ENCODE measurements at places on chromosomes 4 and X.
A peak's percentile ranks its signal among the peaks of the same experiment; 100 is the strongest.

DNA sequence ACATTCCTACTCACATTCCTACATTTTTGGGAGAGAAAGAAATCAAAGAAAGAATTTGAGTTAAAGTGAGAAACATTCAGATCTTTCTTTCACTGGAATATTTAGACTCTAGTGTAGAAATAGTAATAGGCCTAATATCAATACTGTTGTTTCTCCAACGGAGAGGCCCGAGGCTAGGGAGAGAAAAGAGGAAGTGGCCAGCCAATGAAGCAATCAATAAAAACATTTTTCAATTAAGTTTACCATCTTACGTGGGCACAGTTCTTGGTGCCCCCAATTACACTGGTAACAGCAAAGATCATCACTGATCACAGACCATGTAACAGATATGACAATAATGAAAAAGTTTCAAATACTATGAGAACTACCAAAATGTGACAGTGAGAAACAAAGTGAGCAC is 281.4 kb downstream of the GPM6A start:
- DNase-seq = no peak

DNA sequence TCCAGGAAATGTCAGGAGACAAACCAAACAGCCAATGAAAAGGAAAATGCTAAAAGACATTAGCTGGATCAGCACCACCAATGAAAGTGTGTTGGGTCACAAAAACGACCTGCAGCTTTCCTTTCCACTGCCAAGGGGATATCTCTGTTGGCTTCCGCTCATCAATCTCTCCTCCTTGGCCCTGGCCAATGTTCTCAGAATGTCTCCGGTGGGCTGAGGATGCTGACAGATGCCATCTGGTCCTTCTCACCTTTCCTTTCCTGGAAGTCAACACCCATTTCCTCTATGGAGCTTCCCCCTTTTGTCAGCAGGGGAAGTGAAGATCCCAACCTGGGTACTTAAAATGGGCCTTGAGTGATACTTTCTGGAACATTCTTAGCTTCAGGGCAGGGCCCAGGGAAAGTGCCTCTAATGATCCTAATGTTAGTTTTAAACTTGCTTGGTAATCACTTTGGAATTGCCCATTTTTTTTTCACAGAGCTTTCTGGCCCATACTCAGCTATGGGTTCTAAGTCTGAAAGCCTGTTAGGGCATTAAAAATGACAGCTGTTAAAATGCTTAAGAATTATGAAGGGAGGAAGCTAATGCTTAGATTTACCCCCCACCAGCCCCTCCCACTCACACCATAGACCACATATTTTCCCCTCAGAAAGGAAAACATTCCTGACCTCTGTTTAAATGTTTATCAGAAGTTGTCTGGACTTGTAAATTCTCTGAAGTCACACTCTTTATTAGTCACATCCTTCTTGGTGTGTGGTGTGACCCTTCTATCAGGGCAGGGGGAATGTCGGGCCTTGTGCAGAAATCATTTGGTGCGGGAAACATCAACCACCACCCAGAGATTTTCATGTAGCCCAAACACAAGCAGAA is 29.2 kb downstream of the IGFBP7 start:
- DNase-seq = no peak

DNA sequence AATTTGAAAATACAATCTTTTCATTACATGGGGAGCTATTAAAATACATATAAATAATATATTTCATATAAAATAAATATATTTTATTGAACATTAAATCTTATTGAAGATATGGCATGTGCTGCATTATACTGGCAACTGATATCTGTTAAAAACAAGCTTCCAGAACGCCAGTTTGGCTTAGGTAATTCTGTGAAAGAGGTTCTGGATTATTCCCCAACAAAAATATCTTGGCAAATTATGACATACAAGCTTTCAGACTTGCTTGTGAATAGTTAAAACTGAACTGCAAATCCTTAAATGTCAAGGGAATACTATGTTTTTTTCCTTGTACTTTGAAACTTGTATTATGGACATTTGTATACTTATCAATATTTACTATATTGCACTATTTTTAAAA is 210.2 kb upstream of the LCORL start:
- no peak for DNase-seq

- DNase-seq = no peak
Observed at GRCh38 chrX:25279510-25279909, 263.7 kb upstream of the ARX start.

- DNase-seq = no peak
Observed at GRCh38 chrX:132375941-132376340, 112.9 kb downstream of the MBNL3 start.

GRCh38 chr4:184039963-184040383 is 134.9 kb downstream of the STOX2 start:
- DNase-seq = no peak

DNA sequence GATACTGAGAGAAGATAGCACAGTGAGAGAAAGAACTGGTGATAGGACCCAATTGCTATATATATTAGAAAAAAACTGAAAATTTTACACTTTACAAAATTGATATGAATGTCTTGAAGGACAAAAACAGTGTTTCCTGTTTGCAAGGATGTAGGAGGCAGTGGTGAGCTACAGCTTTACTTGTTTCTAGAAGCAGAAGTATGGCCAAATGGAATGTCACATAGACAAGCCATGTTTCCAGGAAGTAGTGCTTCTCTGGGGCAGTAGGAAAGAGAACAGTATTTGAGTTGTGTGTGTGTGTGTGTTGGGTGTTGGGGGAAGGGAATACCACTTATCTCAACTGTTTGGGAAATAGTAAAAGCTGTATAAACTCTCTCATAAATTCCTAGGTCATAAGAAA is 60.9 kb upstream of the IBSP start:
- DNase-seq = no peak

DNA sequence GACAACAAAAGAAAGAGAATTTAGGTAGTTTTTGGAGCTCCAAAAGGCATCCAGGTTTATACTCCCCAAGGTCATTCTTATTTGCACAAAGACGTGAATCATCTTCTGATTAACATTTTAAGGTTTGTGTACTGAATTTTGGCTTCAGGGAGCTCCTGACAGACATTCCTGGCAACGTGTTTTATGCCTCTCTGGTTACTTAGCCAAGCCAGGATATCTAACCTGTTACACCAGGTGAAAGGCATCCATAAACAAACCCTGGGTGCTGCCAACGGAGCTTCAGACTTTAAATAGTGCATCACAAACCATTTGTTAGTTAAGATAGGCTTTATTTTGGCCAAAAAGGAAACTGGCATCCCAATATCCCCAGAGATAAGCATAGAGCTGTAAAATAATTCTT is 997.3 kb downstream of the ARAP2 start:
- DNase-seq = no peak

DNA sequence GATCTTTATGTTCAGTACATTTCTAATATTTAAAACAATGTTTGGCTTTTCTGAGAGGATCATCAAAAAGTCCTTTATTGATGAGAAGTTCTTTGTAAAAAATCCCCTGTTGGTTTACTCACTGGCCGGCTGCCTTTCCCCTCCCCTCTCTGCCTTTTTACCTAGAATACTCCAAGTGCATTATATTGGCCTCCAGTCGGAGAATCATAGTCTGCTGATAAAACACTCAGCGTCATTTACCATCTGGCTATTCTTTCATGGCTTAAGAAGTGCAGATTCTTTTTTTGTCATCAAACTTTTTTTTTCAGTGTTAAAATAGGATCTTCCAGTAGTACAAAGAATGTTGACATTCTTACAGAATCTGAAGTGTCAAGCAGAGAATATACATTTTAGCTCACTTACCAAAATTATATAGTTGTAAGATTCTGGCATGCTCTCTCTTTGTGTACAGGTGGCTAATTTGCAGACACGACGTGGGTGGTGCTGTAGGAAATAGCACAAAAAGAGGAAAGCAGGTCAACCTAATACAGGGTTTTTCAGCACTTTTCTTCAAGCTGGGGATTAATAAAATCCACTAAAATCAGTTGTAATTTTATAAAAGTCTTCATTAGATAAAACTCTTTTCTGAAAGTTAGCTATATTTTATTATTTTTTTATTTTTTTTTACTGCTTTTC is 731.8 kb downstream of the KCTD8 start:
- DNase-seq = no peak

DNA sequence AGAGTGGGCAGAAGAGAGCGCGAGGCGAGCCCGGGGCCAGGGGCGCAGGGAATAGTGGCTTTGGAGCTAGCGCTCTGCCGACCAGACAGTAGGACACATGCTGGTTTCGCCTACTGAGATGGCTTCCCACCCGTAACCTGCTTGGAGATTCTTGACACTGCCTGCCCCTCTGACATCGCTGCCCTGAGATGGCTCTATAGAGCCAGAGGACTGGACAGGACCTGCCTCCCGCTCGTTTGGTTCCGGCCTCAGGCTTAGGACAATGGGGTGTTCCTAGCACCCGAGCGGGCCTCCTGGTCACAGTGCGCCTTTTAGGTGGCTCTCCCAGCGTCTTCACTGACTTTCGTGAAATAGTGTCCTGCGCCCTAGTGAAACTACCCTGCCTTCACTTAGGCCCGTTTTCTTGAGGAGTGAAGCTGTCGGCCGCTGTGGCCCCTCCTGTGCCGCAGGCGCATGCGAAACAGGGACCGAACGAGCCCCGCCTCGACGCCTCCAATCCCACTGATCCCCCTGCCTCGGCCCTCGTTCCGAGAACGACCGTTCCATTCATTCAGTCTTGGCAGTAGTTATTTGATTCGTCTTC is 608 bp downstream of the TAF1 start:
- peak; percentile 2 for DNase-seq

GRCh38 chr4:185004562-185005218 is 13.6 kb upstream of the HELT start:
- no peak for DNase-seq

DNA sequence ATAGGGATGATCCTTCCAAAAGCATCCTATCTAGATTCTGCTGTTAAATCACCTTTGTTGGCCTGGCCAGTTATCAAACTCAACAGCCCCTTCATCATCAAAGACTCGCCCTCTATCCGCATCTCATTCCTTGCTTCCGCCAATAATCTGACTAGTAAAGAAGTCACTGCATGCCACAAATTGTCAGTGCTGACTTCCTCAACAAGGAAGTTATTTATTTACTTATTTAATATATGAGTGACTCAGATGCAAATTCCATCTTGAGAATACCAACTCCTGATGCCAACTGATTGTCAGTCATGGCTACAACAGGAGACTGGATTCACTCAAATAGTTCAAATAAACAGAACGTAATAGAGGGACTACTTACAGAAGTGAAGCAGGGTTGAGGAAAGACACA is 283.8 kb downstream of the TRIML1 start:
- no peak for DNase-seq

DNA sequence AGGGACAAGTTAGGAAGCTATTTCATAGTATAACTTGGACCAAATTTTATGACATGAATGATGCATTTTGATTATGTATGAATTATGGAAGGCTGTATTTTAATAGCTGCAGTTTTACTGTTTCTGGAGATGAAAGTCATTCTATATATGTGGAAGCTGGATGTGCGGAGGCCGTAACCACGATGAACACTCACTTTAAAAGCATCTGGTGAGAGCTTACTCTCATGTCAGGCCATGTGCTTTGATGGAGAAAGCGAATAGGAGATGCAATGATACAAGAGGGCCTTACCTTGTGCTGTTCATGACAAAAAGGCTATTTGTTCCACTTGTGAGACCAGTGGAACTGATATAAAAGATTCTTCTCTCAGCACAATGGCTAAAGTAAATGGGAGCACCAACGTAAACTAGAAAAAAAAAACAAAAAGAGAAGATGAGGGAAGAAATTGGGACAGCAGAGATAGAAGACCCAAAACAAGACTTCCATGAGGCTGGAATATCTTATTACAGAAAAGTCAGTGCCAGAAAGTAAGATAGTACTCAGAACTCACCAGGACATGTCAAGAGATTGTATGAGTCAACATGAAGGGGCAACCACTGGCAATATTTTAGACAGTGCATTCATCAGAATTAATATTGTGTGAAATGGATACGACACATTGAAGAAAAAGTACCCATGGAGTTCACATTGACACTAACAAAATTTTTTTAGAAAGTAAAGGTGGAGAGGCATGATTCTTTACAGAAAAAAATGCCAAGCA is 63.3 kb upstream of the GAB1 start:
- no peak for DNase-seq

- no peak for DNase-seq
Observed at GRCh38 chr4:182583703-182584415, 333.3 kb downstream of the DCTD start.

- DNase-seq = no peak
Observed at GRCh38 chr4:171721937-171722336, 91.3 kb upstream of the GALNTL6 start.

GRCh38 chr4:28518561-28519165 is 1658.0 kb downstream of the STIM2 start:
- DNase-seq = no peak

DNA sequence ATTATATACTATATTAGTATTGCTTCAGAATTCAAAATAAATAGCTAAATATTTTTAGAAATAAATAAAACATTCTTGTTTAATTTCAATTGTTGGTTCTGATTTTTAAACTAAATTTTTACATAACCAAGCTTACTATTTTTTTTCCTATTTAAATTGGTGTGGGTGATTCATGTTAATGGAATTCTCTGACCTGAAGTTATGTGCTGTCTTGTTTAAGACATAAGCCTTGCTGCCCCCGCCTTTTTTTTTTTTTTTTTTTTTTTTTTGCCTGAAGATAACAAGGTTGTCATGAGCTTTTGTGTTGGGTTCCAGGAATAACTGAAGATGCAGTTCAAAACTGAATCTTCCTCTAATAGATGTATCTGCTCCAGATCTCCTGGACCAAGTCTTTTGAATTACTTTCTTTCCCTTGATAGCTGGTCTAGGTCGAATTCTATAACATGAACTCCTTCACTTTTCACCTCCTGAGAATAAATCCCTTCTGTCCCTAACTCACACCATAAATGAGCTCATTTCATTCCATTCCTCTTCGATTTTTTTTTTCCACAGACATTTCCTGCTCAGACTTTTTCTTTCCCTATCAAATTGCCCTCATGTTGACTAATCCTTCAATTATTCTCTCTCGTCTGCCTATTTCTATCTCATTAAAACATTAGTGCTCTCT is 261.5 kb upstream of the FTHL17 start:
- no peak for DNase-seq

DNA sequence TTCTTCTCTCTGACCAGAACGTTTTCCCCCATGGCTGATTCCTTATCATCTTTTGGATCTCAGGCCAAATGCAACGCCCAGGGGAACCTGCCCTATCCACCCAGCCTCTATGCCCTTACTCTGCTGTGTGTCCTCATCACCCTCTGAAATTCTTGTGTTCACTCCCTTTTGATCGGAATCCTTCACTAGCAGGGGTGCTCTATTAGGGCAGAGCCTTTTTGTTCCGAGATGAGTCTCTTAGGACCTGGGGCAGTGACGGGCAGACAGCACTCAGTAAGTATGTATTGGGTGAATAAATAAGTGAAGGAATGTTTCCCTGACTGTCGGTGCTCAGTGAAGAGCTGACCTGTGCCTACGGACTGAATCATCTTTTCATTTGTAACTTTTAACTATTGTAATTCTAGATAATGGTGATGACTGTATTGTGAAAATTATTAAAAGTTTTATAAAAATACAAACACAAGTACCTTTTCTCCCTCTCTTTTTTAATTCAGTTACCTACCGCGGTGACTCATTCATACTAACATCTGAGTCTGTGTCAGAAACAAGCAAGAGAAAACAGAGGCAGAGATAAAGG is 4.8 kb upstream of the TENM3 start:
- no peak for DNase-seq

GRCh38 chrX:36856849-36857248 is 151.3 kb upstream of the FAM47C start:
- DNase-seq = no peak
